ENCODE measurements at places on chromosomes 1 and 21. TPM values are rescaled to one million over a fixed set of nuclear protein-coding genes. Genes with fewer than 3 reads are reported as not detected.

DNA sequence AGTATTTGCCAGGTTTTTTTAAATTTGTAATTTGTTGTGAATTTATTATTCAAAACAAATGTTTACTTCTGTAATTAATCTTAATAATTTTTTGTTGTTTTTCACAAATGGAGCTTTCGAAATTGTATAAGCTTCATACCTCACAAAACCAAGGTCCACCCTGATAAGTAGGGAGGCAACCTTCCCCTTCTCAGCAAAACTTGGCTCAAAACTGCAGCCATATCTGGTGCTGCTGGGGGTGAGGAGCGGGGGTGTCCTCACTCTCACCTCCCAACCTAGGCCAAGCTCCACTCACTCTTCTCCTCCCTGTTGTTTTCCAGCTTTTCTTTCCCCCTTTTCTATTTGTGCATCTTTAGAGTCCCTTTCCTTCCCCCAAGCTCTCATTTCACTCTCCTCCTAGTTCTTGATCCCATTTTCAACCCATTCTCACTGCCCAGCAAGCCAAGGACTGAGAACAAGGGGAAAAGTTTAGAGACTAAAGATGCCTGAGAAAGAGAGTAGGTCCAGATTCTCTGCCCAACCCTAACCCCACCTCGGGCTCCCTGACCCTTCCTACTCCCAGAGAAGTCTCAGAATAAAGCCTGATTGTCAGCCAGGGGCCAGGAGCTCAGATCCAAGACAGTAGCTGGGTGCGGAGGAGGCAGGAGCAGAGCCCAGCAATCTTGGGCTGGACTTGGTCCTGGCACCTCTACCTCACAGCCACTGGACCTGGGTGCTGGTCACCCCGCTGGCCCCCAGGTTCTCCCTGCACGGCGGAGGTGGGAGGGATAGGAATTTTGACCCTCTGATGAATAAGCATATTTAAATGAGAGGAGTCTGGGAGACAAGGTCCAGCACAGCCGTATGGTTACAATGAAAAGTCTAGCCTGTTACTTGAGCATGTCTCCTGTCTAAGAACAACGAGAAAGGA, 8.3 kb upstream of the CFAP45 start:
- DNase-seq: no peak

DNA sequence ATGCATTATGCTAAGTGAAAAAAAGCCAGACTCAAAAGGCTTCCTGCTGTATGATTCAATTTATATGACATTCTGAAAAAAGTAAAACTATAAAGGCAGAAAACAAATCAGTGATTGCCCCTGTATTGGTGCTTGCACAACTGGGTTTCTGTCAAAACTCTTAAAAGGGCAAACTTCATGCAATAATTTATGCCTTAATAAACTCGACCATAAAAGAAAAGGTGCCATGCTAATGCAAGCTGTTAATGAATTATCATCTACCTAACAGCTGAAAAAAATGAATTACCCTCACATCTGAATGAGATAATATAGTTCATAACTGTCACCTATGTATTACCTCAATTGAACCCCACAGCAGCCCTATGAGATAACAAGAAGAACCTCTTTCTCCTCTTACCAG, 120.8 kb upstream of the ATP1A1 start:
- no peak for DNase-seq

- DNase-seq: peak; percentile 66
Measured at GRCh38 chr1:67853704-67854103, 20.4 kb upstream of the GNG12 start.

DNA sequence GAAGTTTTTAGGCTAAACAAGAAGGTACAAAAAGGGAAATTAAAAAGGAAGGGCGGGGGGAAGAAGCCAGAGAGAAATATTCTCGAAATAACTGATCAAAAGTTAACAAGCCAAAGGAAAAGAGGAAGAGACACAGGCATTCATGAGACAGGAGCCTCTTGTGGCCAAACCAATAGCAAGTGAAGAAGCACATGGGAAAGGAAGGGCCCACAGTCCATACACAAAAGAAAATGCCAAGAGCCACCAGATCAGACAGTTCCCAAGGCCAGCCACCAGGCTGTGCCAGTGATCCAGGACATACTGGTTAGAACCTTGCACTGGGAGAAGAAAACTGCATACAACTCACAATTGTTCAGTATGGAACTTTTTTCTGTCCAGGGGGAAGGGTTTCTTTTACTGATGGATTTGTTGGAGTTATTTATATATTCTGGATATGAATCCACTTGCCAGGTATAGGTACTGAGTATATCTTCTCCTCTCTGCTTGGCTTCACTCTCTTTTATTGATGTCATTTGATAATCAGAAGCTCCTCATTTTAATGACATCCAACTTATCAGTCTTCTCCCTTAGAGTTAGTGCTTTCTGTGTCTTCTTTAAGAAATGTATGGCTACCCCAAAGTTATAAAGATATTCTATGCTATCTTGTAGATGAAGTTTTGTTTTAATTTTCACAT, 76.8 kb downstream of the CD46 start:
- peak; percentile 90 for DNase-seq

- no peak for DNase-seq
Measured at GRCh38 chr1:115753830-115754229, 14.7 kb downstream of the CASQ2 start.

Gene HCN3
- total RNA-seq: 1.6 TPM

DNA sequence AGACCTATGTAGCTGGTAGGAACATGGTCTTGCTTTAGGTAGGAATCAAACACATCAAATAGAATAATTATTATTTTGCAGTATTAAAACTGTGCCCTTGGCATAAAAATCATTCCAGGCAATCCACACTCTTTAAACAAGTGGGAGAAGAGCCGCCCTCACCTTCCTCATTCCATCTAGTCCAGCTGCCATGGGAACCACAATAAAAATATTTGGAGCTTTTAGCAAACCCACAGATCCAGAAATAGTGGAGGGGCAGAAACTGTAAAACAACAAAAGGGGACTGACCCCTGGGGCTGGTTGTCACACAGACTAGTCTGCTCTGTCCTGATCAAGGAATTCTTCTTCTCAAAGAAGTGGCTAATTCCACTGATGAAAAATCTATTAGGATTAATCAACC, 61.6 kb downstream of the PTPRC start:
- no peak for DNase-seq

- DNase-seq: no peak
Measured at GRCh38 chr1:28577052-28577678, 14.9 kb upstream of the RAB42 start.

- no peak for DNase-seq
Measured at GRCh38 chr1:238239343-238239742, 348.6 kb upstream of the ZP4 start.

Gene NBPF10
- 2.7 TPM for total RNA-seq

Gene HUNK
- not detected for total RNA-seq

DNA sequence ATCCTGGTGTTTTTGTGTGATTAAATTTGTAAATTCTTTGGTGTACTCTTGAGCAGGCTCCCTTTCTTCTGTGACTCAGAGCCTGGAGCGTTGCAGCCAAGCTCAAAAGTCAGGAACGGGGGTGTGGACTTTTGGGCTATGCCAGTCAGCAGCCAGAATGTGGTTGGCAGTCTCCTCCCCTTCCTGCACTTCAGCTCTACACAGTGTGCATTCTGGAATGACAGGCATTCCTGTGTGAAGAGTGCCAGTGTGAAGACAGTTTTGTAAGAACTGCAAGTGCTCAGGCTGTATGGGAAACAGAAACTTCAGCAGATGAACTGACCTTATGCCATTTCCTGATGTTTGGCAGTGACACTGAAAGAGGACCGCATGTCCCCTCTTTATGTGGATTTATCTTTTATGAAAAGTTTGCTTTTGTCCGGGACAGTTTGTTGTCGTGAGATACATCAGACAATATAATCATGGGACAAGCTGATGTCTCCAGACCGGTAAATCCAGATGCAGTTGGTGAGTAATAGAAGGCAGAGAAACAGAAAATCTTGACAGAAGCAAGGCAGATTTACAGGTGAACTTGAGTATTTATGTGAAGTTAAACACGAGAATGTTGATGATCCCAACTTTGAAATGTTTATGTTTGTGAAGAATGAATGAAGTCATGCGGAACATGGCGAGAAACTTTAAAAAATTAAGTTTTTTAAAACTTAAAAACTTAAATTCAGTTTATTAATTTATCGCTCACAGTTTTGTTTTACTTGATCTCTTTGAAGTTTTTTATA, 67.7 kb upstream of the RCC1 start:
- peak; percentile 91 for DNase-seq

DNA sequence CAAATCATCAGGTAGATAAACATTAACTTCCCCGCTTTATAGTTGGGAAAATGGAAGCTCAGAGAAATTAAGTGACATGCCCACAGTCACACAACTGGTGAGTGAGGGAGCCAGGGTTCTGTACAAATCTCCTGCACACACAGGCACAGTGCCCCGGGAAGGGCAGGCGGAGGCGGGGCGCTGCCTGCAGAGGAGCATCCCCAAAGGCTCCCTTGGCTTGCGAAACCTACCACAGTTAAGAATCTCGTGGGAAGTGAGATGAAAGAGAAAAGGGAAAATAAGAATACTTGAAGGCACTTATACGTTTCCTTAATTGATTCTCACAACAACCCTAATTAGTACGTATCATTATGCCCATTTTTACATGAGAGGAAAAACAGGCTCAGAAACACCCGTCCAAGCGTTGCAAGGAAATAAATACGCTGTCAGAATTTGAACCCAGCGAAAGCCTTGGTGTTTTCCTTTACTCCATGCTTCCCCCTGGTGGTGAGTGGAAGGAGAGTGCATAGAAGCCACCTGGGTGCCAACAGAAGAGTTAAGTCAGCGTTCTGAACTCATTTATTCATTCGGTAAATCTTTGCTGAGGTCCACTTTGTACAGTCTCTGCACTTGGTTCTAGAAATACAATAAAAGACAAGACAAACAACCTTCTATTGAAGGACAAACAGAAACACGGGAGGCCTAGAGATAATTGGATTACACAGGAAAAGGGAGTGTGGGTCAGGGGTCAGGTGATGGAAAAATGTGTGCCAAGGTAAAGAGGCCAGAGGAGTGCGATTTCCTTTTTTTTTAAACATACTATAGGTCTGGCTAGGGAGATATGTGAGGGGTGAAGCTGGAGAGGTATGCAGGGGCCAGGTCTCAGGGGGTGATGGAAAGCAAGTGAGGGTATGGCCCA, 28.4 kb downstream of the ACP6 start:
- DNase-seq: peak; percentile 37

Gene AADACL3
- not detected for total RNA-seq

Gene MUL1
- 36.4 TPM for total RNA-seq

DNA sequence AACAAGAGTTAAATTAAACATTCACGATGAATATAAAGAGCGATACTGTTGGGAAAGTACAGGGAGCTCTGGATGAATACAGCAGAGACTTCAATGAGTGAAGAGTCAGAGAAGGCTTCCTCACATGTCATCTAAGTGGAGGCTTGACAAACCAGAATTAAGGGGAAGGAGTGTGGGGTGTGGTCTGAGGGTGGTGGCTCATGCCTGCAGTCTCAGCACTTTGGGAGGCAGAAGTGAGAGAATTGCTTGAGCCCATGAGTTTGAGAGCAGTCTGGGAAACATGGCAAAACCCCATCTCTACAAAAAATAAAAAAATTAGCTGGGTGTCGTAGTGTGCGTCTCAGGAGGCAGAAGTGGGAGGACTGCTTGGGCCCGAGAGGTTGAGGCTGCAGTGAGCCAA, 8.7 kb downstream of the SDHB start:
- DNase-seq: no peak

DNA sequence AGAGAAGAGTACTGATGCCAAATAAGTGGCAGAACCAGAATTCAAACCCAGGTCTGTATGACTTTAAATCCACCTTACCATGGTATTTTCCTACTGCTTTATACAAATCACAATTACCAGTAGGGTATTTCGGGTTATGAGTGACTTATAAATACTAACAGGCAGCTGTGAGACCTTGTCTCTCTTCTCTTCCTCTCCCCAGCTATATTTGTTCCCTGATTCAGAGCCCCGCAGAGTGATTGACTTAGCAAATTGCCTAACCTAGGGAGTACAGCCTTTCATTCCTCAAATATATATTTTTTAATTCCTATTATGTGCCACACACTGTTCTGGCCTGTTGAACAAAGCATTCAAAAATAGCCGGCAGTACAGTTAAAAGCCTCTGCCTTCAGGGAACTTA, 168.0 kb downstream of the CLEC20A start:
- no peak for DNase-seq

DNA sequence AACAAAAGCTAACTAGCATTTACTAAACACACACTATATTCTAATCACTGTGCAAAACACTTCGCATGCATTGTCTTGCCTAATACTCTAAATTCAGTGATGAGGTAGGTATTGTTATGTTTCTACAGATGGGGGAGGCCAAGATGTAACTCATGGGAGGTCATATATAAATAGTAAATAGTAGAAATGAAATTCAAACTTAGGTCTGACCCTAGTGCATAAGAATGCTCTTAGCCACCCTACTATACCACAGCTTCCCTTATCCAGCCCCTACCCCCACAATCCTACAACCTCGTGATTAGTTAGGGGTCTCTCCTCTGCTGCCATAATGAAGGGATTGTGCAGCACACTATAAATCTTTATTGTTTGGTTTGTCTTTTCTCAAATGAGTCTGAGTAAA, 3.3 kb downstream of the PFDN2 start:
- no peak for DNase-seq
